Islet precursor cell (in vitro differentiated cells): ENCODE measurements at places on chromosomes 3 and 15.

GRCh38 chr3:29215948-29216347 is 64.9 kb upstream of the RBMS3 start:
- DNase-seq, result no peak

GRCh38 chr15:22904736-22905135 is 66.3 kb downstream of the NIPA2 start:
- DNase-seq, result no peak

DNA sequence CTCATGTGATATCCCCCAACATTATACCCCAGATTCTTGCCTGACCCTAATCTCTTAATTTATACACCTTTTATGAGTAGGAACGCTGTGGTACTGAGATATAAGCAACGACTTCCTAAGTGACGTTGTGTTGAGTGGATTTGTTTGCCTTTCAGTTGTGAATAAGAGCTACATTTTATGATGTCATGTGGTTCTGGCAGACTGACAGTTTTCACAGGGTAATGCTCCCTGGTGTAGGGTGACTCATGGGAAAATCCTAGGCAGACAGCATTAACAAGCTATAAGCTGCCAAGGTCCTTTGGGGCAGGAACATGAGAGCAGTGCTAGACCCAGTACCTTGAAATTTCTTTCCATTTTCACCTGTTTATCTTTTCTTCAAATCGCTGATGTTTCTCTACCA is 11.2 kb downstream of the C3orf52 start:
- peak; percentile 78 for DNase-seq

DNA sequence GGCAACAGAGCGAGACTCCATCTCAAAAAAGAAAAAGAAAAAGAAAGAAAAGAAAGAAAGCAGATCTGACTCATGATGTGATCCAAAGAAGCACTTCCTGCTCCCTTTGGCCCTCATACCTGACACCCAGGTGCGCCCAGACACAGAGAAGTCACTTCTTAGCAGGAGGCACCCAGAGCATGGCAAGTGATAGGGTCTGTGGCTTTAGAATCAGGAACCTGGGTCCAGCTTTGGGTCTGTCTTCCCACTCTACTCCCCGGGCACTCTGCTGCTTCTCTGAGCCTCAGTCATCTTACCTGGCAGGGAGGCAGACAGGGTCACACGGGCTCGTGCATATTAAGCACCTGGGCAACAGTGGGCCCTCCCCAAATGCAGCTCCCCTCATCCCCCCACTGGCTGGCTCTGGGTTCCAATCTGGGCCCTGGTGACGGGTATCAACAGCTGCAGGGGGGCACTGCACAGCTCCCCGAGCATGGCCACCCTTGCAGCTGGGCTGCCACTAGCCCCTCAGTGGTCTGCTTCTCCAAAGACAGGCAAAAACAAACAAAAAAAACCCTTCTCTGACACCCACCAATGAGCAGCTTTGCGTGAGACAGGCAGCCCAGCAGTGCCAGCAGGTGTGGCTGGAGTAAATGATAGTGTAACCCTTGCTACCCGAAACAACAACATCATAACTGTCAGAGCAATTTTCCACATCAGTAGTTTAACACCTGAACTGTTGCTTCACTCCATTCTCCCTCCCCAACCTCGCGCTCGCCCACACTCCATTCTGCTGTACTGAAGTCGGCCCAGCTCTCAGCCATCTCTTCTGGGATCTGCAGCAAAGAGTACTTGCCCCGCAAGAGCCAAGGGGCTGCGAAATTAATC is 99.8 kb downstream of the MEGF11 start:
- no peak for DNase-seq
